ENCODE measurements at places on chromosomes 7 and 10.

- no peak for DNase-seq
These were observed 248.5 kb upstream of the GRB10 start for GRCh38 chr7:51031216-51031615.

- peak; percentile 10 for DNase-seq
These were observed 437.8 kb downstream of the PLXDC2 start for GRCh38 chr10:20254078-20254477.

GRCh38 chr10:117218654-117219053 lies 21.4 kb downstream of the KCNK18 start:
- DNase-seq: no peak

DNA sequence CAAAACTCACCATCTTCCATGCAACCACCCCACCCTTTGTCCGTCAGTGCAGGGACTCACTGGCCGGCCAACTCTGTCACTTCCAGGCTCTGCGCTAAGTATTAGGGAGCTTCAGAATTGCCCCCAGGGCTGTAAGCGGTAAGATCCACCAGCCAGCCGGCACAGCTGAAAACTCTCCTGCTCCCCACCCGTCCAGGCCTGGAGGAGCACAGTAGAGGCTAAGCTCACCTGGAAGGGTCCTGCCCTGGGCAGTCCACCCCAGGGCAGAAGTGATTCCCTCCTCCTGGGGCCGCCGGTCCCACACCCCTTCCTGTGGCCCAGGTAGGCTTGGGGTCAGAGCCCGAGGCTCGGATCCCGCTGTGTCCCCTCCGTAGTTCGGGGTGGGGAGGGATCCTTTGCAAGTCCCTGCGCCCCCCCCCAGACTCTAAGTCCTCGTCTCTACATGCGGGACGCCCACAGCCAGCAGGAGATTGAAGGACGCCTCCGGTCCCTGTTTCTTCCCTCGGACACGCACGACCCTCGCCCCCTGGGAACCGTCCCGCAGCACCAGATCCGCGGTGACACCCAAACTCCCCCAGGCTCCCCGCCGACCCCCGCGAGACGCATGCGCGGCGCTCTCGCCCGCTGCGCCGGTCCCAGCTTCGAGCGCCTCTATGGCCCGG lies 138.9 kb downstream of the ARHGAP22 start:
- DNase-seq: no peak

GRCh38 chr10:77030974-77031373 lies 606.6 kb downstream of the KCNMA1 start:
- DNase-seq: no peak

GRCh38 chr10:35784751-35785150 lies 142.7 kb upstream of the FZD8 start:
- DNase-seq: no peak

GRCh38 chr10:86020134-86020533 lies 346.5 kb downstream of the GRID1 start:
- no peak for DNase-seq

DNA sequence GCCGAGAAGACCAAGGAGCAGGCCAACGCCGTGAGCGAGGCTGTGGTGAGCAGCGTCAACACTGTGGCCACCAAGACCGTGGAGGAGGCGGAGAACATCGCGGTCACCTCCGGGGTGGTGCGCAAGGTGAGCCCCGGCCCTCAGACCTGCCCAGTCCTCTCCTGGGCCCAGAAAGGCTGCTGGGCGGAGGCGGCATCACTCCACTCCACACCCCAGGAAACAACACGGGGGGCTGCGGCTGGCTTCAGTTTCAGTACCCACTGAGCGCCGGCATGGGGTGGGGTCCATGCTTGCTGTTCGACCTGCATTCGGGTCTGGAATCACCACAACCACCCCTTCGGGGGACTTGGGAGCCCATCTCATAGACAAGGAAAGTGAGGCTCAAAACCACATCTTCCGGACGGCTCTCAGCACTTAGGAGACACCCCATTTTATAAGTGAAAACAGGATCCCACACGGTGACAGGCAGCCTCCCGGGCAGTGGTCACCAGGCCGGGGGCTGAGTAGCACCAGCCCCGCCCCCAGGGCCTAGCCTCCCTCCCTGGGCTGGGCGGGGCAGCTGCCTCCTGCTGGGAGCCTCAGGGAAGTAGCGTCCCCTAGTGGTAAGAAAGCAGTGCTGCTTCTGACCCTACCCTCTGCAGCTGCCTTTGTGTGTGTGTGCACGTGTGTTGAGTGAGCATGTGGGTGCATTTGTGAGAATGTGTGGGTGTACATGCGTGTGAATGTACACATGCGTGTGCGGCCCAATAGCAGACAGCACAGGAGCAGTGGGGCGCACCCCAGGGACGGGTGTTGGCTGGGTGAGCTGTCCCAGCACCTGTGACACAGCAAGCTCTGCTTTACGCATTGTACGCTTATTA lies 1.8 kb downstream of the SNCG start:
- DNase-seq: peak; percentile 72

DNA sequence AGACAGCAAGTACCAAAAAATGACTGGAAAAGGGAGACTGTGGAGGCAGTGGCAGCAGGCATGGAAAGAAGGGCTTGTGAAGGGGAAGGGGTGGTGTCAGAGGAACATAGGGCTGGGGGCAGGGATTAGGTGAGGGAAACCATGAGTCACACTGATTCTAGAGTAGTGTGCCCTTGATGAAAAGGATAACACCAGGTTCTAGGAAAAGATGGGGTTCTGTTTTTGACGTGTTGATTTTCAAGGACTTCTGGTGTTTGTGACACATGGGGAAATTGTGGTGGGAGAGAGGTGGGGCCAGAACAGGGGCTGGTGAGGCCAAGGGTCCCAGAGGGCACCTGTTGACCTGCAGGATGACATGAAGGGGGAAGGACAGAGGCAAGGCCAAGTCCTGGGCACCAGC lies 57.1 kb downstream of the FIGNL1 start:
- no peak for DNase-seq

- no peak for DNase-seq
These were observed 30.8 kb downstream of the SCRN1 start for GRCh38 chr7:29958667-29959358.

- no peak for DNase-seq
These were observed 146.6 kb upstream of the RNF32 start for GRCh38 chr7:156493942-156494341.
